ENCODE measurements at places on chromosomes 4 and X.

DNA sequence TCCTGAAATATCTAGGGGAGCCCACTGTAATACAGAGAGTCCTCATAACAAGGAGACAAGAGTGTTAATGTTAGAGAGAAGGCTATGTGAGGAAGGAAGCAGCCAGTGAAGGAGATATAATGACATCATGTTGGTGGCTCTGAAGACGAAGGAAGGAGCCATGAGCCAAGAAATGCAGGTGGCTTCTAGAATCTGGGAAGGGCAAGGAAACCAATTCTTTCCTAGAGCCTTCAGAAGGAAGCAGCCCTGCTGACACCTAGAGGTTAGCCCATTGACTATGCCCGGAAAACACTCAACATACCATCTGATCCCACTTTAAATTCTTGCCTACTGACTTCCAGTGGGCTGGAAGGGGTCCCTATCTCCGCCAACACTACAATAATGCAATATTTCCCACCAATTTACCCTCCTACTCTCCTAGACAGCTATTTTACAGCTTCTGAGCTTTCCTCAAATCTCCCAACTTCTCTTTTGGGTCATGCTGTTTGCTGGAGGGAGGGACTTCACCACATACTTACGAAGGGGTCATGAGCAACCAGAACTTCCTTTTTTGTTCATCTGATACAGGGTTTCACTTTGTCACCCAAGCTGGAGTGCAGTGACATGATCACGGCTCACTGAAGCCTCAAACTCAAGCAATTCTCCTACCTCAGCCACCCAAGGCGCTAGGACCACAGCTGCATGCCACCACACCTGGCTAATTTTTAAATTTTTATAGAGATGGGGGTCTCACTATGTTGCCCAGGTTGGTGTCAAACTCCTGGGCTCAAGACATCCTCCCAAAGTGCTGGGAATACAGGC, 25.2 kb upstream of the G3BP2 start:
- no peak for DNase-seq

GRCh38 chr4:15118292-15118691, 116.0 kb downstream of the CPEB2 start:
- no peak for DNase-seq

DNA sequence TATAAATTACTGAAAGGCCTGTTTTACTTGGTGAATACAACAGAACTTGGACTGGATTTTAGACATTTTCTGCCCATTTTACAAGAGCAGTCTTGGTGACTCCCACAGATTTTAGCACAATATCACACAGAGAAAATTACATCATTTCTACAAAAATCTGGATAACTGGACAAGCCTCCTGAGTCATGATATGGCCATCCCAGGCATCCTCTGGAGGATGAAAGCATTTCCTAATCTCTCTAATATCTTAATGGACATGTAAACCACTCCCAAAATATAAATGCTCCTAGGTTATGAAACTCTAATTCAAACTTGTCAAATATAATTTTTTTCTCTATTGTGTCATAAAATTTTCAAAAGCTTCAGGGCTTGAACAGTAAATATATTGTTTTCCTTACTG, 1170.8 kb upstream of the PCDH7 start:
- no peak for DNase-seq

- DNase-seq, result no peak
Measured at GRCh38 chrX:118579417-118579816, 83.8 kb downstream of the DOCK11 start.

DNA sequence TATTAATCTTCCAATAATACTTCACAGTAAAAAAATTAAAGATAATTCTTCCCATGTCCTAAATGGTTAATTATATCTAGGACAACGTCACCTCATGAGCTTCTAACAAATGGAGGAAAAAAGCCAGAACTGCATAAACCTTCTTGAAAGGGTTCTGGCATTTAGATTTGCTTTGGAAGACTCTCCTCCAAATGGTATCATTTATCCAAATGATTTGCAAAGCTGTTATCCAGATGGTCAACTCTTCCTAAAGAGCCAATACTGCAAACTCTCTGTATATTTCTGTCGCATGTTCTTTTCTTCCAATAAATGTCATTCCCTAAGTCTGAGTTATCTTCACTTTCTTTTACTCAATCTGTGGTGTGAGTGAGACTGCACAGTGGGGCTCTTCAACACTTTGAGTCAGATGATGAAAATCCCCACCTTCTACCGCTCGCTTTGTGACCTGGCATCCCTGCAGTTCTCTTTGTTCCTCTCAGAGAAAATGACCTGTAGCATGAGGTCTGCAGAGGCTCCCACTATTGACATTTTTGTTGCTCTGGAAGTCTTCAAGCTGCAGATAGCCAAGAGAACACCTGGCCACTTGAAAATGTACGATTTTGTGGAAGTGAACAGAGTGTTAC, 52.9 kb downstream of the TMEM150C start:
- no peak for DNase-seq

DNA sequence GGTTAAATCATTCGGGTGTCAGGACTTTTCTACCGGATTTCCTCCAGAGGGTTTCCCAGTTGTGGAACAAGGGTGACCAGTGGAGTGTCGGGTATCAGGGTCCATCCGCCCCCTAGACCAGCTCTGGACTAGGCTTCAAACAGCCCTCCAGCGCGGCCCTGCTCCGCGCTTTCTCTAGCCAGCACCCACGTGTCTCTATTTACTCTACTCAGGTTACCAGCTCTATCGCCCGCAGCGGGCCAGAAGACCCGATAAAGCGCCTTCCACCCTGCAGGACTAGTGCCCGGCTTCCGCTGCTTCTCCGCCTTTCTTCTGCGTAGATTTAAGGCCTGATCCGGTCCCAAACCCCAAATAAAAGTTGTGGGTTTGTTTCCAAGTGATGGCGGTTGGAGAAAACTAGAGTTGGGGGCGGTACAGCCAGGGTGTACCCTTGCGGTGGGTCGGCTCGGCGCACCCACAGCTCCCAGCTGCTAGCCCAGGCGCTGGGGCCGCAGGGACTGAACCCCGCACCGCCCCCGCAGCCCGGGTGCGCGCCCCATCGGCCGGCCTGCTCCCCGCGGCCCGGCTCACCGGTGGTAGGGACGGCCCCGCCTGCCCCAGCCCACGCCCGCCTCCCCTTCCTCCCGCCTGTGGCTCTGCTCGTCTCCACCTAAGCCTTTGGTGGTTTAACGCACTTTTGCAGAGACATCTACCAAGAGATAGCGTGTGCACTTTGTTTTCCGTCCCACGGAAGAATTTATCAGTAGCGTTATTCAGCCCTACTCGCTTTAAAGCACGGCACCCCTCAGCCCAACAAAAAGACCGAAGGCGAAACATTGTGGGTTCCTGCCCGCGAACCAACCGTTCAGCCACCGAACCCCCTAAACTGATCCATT, 2.1 kb downstream of the LEF1 start:
- no peak for DNase-seq

- DNase-seq, result no peak
Measured at GRCh38 chr4:119268466-119268865, 53.5 kb downstream of the FABP2 start.

DNA sequence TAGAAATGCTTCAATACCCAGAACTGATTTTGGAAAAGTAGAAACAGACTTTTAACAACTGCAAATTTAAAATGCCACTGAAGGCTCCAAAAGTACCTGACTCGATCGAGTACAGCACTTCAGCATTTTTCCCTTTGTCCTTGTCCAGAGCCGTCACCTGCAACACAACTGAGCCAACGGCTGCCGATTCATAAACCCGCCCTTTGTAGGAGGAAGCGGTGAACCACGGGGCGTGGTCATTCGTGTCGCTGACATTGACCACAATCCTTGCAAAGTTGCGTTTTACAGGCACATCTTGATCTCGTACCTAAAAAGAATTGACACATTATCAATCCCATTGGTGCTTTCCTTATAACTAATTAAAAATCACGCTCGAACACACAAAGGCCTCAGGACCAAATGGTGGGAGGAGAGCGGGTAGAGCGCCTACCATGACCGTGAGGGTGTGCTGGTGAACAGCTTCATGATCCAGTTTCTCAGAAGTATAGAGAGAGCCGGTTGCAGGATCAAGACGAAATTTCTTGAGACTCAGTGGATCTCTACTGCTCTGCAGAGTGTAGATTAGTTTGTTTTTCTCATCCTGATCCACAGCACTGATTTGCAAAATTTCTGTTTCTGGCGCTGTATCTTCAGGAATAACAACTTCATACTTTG, 72.8 kb upstream of the MTNR1A start:
- no peak for DNase-seq

- DNase-seq, result no peak
Measured at GRCh38 chr4:141761926-141762325, 125.5 kb downstream of the IL15 start.

DNA sequence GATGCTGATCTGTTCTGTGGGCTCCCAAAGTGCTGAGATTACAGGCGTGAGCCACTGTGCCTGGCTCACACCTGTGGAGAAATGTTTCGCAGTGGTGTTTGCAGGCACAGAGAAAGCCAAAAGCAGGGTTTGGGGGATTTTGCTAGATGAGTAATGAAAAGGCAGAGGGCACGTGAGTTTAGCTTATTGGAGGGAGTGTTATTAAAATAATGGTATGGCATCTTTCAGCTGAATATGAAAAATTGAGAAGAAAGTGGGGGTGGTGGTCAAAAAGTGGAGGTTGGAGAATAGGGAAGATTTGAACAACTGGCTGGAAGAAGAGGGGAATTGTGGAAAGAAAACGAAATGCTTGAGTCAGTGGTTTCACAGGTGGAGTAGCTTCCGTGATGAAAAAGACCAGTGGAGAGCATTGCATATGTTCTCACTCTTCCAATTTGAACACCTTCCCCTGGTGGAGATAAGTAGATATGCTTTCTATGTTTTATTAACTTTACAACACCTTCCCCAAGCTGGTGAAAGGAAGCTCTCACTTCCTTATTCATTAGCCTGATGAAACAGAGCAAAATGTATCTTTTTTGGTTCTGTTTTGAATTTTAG, 1.1 kb upstream of the CHST7 start:
- no peak for DNase-seq

DNA sequence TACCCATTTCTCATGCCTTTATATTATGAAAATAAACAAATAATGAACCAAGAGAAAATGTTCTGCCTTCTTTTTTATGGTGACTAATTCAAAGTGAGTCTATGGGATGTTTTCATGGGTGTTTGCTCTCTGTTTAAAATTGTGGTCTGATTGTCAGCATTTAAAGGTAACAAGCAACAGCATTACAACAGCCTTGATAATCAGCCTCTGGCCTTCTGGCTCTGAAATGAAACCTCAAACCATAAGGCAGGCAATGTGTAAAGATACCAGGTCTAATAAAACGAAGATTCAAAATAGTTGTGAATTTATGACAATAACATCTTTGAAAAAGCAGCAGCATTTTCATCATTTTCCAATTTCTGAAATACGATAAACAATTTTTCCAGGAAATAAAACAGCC, 63.7 kb downstream of the FAM13A start:
- DNase-seq, result no peak

DNA sequence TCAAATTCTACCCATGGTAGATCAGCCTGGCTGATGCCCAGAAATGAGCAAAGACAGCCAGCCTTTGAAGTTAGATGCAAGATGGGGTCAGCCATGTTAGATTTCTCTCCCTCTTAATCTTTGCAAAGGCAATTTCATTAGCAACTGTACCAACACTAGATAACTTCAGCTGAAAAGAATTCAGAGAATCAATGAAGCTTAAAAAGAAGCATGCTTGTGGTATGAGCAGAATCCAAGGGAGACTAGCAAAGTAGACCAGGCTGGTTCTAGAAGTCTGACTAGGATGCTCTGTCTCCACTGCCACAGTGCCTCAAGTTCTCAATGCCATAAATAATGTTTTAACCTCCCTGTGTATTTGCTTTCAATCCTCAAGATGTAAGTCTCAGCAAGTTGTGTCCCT, 247.3 kb downstream of the SLC7A11 start:
- no peak for DNase-seq

DNA sequence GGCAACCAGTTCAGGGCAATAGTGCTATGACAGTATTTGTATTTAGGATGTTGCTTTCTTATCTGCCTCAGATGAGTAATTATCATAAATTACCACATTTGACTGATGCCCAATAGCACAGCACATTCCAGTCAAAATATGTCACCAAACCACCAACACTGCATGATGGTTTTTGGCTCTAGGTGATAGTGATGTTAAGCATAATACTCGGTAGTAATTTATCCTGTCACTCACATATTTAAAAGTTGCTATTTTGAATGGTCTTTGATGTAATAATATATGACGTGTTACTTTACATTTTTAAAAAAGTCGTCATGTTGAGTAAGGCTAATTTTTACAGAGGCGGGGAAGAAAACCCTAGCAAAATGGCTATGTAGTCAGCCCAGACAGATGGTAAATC, 42.5 kb downstream of the UNC5C start:
- DNase-seq, result no peak

- DNase-seq, result no peak
Measured at GRCh38 chr4:24774452-24774851, 20.9 kb upstream of the SOD3 start.

GRCh38 chr4:149836546-149836945, 20.9 kb upstream of the IQCM start:
- no peak for DNase-seq

GRCh38 chr4:7908668-7909067, 31.0 kb downstream of the AFAP1 start:
- DNase-seq, result no peak

DNA sequence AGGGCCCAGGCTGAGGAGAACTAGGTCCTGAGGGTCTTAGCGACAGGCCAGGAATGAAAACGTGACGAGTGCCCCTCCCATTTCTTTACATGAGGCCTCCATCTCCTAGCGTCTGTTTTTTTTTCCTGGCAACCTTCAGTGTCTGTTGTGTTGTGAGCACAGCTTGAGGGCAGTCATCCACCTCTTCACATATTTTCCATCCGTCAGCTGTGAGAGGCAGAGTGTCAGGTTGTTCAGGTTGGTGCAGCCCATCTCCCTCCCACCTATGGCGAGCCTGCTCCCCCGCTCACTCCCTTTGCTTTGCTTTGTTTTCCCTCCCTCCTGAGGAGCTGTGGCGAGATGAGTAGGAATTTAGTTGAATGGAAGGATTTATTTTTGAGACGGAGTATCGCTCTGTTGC, 51.7 kb upstream of the CHRNA9 start:
- no peak for DNase-seq

DNA sequence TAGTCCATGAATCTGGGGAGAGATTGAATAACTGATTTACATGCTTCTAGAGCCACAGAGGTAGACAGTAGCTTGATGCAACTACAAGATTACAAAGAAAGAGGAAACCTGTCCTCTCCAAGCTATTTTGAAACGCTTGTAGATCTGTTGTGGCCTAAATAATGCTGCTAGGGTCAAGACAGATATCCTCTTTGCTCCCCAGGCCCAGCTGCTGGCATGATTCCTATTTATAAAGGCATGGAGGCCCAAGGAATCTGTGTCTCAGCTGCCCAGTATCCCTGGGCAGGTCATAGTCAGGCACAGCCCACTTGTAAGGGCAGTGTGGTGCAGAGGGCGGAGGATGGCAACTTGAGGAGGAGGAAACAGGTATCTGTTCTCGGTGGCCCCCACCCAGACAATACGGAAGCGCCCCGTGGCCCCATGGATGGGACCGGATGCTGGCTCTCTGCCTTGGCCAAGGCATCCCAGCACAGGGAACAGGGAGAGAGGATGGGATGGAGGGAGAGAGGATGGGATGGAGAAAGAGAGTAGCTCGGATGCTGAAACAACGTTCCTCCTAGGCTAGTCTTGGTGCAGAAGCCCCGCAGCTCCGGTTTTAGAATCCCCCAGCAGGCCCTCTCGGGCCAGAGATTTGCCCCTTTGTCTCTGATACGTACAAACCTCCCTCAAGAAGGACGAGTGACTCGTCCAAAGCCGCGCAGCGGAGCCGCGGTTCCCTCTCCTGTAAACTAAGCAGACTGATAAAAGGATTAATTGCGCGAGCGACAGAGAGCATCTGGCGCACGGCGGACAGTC, 767 bp upstream of the SMIM20 start:
- DNase-seq, result no peak
